Lower lobe of right lung (tissue), 2 donors: ENCODE measurements at places on chromosomes 16 and 17. TPM values are rescaled to one million over a fixed set of nuclear protein-coding genes. Genes with fewer than 3 reads are reported as not detected.

DNA sequence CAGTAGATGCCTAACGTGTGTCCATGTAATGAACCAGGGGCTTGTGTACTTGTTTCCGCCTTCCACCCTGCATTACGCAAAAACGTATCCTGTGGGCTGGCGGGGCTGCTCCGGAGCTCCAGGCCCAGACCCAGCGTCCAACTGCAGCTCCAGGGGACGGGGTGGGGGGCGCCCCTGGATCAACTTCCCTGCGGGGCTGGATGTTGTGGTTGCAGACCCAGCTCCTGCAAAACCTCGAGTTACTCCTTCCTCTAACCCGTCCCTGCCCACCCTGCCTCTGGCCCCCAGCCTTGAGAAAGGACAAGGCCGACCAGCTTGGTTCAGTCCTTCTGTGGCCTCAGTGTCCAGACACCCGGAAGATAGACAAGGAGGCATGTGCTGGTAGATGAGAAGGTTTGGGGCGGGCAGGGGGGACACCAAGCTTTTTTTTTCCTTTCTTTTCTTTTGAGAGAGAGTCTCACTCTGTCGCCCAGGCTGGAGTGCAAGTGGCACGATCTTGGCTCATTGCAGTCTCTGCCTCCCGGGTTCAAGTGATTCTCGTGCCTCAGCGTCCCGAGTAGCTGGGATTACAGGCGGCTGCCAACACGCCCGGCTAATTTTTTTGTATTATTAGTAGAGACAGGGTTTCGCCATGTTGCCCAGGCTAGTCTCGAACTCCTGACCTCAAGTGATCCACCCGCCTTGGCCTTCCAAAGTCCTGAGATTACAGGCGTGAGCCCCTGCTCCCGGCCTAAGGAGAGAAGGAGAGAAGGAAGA lies 731 bp upstream of the EXOC7 start:
- peak overlapping the region; percentile 97 for H3K4me3 ChIP-seq
- peak overlapping the region; percentile 83 for H3K27ac ChIP-seq
- H3K4me1 ChIP-seq, result peaks cover 18% of the 10 kb centered on the region
- peak; percentile 49 for DNase-seq
- H3K27me3 ChIP-seq, result no peaks in the 10 kb centered on the region
- peaks cover 26% of the 10 kb centered on the region for H3K36me3 ChIP-seq

GRCh38 chr17:77146882-77147281 lies 6.1 kb downstream of the SEC14L1 start:
- H3K4me1 ChIP-seq, result peaks cover 80% of the 10 kb centered on the region
- H3K27me3 ChIP-seq, result no peaks in the 10 kb centered on the region
- peak overlapping the region; percentile 88 for H3K27ac ChIP-seq

Gene WNT9B
- total RNA-seq, result 0.80 TPM

DNA sequence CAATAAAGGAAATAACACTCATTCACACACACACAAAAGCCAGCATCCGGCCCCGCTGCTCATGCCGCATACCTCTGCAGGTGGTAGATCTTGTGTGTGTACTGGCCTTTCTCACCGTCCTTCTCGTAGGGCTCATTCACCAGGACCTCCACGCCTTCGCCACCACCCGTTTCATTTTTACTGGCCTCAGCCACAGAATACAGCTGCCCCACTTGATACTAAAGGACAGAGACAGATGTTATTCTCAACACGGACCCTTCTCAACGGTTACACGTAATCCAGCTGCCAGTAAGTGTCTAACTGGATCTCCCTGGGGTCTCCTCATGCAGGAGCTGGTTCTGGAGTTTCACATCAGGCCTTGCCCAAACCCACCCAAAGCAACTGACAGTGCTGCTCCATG lies 9.7 kb downstream of the PITPNA start:
- H3K27ac ChIP-seq, result no peak overlapping the region
- peaks cover 68% of the 10 kb centered on the region for H3K36me3 ChIP-seq
- no peaks in the 10 kb centered on the region for H3K27me3 ChIP-seq
- H3K4me1 ChIP-seq, result peaks cover 40% of the 10 kb centered on the region
- no peak overlapping the region for H3K4me3 ChIP-seq

DNA sequence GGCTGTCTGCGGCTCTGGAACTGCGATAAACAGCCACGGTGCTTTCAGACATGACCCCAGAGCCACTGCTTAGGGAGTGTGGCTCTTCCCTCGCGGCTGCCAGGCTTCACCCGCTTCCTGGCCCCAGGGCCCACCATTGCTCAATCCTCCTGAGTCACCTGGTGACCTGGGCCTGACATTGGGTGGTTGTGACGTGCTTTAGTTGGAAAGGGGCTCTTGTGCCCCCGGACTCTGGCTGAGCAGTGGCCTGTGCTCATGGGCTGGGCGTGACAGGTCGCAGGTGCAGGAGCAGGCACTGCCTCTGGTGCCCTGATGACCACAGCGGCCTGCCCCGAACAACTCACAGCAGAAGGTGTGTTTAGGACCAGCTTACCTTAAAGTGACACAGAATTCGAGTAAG lies 8.6 kb upstream of the NUDT16L1 start:
- H3K4me3 ChIP-seq, result no peak overlapping the region
- peaks cover 24% of the 10 kb centered on the region for H3K4me1 ChIP-seq
- DNase-seq, result no peak
- no peak overlapping the region for H3K27ac ChIP-seq
- no peaks in the 10 kb centered on the region for H3K27me3 ChIP-seq

Gene CDYL2
- total RNA-seq, result 14.7 TPM

Gene SLC6A2
- not detected for total RNA-seq

DNA sequence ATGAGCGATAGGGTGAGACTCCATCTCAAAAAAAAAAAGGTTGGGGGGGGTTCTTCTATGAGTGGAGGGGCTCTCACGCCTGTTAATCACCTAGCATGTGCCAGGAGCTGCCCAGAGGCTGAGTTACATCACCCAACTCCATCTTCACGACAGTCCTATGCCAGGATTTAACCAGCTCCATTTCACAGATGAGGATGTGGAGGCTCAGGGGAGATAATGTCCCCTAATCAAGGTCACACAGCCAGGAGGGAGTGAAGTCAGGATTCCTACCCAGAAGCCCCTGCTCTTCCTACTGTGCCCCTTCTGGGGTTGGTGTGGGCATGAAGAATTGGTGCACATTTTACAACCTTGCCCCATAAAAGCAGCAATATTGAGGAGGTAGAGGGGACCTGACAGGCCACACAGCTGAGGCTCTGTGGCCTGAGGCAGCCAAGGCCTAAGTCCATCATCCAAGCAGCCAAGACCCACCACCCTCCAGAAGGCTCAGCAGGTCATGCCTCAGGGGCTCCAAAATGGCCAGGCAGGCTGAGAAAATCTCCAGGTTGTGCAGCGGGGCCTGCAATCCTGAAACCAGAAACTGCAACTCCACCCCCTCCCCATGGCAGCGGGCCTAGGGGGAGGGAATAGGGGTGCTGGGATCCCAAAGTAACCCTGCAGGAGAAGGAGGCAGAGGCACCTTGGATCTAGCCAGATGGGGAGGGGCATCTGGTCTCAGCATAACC lies 6.9 kb downstream of the PPY start:
- no peak overlapping the region for H3K27ac ChIP-seq
- no peak for DNase-seq
- no peak overlapping the region for H3K4me3 ChIP-seq
- no peaks in the 10 kb centered on the region for H3K36me3 ChIP-seq
- H3K27me3 ChIP-seq, result peaks cover 23% of the 10 kb centered on the region

DNA sequence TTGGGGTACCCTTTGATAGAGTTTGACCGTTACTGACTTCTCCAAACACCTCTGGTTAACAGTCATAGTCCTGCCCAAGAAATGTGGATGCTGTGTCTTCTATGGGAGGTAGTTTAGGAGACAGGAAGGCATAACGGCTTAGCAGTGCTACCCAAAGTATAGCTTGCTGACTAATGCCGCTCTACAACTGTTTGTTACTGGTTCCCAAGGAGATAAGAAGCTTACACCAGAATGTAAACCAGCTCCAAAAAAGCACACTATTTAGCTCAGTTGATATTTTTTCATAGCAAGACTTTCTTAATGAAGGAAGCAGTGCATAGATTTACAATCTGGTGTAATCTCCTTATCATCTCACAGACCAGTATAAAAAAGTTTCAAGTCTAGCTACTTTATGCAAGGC lies 95.7 kb downstream of the HS3ST3B1 start:
- no peaks in the 10 kb centered on the region for H3K4me1 ChIP-seq
- no peaks in the 10 kb centered on the region for H3K36me3 ChIP-seq
- no peak overlapping the region for H3K4me3 ChIP-seq
- no peaks in the 10 kb centered on the region for H3K27me3 ChIP-seq
- DNase-seq, result no peak

Gene ABCC6
- total RNA-seq, result 40.5 TPM
